ENCODE measurements at places on chromosomes 2 and 18.

GRCh38 chr2:71685073-71685848 is 231.9 kb downstream of the DYSF start:
- no peak for DNase-seq

- DNase-seq: no peak
These were observed 201.9 kb upstream of the APCDD1 start for GRCh38 chr18:10252494-10252893.

DNA sequence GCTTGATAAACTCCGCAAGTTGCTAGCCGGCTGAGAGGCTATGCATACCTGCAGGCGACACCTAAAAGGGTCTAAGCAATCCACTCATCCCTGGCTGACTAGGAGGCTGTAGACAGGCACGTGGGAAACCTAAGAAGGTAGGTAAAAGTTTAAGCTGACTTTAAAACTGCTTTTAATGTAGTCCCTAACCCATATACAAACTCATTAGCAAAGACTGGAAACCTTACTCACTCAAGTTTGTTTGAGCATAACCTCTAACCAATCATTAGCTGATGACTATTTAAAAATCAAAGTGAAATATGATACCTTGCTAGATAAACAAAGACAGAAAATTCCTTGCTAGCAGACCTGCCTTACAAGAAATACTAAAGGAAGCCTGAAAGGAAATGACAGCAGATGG is 106.4 kb downstream of the EXOC6B start:
- no peak for DNase-seq

DNA sequence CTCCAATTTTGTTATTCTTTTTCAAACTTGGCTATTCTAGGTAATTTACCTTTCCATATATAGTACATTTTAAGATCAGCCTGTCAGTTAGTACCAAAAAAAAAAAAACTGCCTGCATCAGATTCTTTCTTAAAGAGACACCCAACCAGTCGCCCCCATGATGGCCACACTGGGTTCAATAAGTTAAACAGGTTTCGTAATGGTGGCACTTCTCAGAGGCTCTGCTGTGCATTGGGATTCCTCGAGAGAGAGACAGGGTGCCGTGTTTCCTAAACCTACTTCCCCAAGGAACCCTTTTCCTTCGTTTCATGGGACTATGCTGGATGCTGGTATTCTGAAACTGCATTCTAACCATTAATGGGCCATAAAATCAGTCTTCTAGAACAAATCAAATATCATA is 37.4 kb downstream of the MYO7B start:
- DNase-seq: no peak

DNA sequence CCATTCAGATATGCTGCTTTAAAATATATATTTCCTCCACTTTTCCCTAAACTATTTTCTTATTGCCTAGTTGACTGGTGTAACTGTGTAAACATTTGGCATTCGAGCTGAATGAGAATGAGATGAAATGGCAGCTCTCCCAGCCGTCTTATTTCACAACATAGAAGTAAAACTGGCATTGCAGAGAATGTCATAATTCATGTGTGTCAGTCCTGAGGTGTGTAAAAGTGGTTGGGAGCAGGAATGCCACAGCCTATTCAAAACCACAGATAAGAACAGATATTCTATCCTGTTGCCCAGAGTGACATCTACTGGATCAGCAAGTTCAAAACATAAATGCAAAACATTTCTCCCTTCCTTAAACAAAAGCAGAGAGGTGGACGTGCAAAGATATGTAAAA is 565.5 kb upstream of the CHAC2 start:
- DNase-seq: peak; percentile 59

GRCh38 chr2:81412681-81413080 is 1108.1 kb upstream of the LRRTM1 start:
- DNase-seq: no peak

DNA sequence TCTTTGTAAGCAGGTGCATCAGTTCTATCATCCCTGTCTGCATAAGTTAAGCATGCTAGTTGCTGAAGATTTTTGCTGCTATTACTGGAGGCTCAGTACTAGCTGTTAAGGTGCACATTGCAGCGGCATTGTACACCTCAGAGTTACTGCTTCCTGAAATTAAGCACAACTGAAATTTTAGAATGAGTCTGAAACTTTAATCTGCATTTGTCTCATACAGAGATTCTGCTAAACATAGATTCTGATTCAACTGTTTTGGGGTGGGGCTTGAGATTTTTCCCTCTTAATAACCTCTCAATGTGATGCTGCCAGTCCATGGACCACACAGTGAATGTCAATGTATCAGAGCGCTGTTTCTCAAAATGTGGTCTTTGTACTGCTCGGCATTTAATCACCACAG is 585.7 kb upstream of the GCFC2 start:
- DNase-seq: no peak
